A549 treated with AZD2906 at 1 μM for 4 hours (cell line): ENCODE measurements at places on chromosomes 5 and 9. TPM values are rescaled to one million over a fixed set of nuclear protein-coding genes. Genes with fewer than 3 reads are reported as not detected.

The ROPN1L gene
- total RNA-seq, result 2.1 to 2.4 TPM (median 2.3 TPM) in 5 replicates

The EPB41L4B gene
- total RNA-seq, result 26.1 to 29.4 TPM (median 26.8 TPM) in 5 replicates

The NRARP gene
- total RNA-seq, result 2.1 to 4.1 TPM (median 3.6 TPM) in 5 replicates

The PCDHB2 gene
- total RNA-seq, result 2.6 to 5.2 TPM (median 3.4 TPM) in 5 replicates

The QRFP gene
- not detected in 5 replicates for total RNA-seq

The LVRN gene
- 0.03 to 0.16 TPM (median 0.06 TPM) in 4 of 5 replicates, not detected in the other for total RNA-seq

The ERBIN gene
- total RNA-seq, result 19.2 to 41.2 TPM (median 22.1 TPM) in 5 replicates

The GABRA6 gene
- not detected in 5 replicates for total RNA-seq

The TXNDC8 gene
- total RNA-seq, result not detected in 5 replicates

The FBXW2 gene
- 33.9 to 40.2 TPM (median 37.4 TPM) in 5 replicates for total RNA-seq

The SV2C gene
- total RNA-seq, result not detected in 5 replicates

The OR1Q1 gene
- total RNA-seq, result 0.07 TPM in 1 of 5 replicates, not detected in the others

The MAMDC2 gene
- total RNA-seq, result 0.16 to 0.39 TPM (median 0.25 TPM) in 5 replicates
